GM03348 (cell line): ENCODE measurements at places on chromosomes 3 and 15.

- DNase-seq: no peak
Measured at GRCh38 chr3:52453496-52454249, at the start of gene TNNC1. TNNC1 (minus strand) TSS chr3:52454041; CDS start chr3:52454015, 26 bp downstream.

GRCh38 chr3:56711344-56711743 is 28.3 kb upstream of the TASOR start:
- no peak for DNase-seq

GRCh38 chr3:98705694-98706093 is 57.4 kb upstream of the ST3GAL6 start:
- no peak for DNase-seq

DNA sequence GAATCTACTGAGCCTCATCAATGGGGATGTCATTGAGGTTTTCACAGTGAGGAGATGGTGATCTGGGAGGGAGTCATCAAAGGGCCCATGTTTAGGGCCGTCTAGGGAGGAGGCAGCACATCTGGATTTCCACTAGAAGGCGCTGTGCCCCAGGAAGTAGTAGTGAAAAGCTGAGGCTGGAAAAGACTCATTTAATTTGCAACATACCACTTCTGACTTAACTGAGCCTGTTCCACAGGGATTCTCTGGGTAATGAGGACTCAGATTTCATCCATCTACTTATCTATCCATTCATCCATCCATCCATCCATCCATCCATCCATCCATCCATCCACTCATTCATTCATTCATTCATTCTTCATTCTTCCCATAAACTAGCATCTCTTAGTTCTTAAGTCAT is 17.4 kb upstream of the SHF start:
- peak; percentile 72 for DNase-seq

DNA sequence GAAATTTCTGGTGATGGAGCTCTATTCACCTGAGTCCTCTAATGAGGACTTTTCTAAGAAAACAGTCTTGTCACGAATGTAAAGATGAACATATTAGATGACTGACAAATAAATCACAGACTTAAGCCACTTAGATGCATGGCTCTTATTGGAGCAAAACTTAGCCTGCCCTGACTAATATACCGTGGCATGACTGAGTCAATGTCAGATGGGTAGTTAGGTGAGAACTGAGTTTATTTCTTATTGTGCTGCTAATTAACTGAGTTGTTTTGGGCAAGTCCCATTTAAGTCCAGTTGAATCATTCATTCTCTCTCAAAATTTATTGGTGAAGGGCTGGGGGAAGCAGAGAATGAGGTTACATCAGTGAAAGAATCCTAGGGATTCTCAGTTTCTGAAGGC is 459.8 kb downstream of the MCTP2 start:
- no peak for DNase-seq

DNA sequence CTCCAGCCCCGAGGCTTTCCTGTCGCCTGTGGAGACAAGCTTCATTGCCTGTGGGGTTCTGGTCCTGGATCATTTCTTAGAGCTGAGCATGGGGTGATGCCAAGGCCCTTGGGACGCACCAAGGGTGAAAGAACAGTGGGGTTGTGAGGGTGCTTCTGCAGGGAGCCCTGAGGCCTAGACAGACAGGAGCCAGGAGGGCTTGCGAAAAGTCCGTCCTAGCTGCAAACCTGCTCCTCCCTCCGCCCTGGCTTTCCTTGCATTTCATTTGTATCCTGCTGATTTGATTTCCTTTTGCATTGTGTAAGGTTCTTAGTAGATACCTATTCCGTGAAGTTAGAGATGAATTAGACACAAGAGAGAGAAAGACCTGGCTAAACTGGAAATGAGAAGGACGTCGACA is 286.9 kb upstream of the C2CD4B start:
- no peak for DNase-seq

- DNase-seq: no peak
Measured at GRCh38 chr3:177599326-177599725, 402.0 kb upstream of the TBL1XR1 start.

- no peak for DNase-seq
Measured at GRCh38 chr15:43887901-43888300, 61.1 kb downstream of the WDR76 start.

GRCh38 chr3:113953677-113954076 is 5.9 kb downstream of the ZDHHC23 start:
- no peak for DNase-seq

DNA sequence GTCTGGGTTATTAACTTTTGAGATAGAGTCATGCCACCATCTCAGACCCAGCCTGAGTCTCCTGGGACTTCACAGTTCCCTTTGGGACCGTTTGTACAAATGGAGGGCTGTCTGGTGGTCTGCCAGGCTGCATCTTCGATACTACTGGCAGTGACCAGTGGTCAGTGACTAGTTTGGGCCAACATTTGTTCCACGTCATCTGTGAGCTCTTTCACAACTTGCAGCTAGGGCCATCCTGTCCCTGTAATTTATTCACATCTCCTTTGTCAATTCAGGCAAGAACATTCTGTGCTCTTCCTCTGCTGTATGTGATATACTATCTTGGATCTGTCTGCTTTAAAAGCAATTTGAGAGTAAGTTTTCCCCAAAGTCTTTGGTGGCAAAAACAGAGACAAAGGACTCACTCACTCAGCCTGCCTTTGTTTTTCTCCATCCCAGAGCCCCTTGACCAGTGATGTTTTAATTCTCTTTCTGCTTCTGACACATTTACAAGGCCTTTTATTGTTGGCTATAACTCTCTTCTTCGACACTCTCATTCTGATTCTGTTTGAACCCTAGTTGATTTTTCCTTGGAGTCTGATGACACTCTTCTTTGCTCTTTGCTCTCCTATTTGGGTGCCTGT is 353.4 kb downstream of the EPHB1 start:
- DNase-seq: no peak

GRCh38 chr3:156509189-156510174 is 45.4 kb downstream of the SSR3 start:
- peak; percentile 78 for DNase-seq

DNA sequence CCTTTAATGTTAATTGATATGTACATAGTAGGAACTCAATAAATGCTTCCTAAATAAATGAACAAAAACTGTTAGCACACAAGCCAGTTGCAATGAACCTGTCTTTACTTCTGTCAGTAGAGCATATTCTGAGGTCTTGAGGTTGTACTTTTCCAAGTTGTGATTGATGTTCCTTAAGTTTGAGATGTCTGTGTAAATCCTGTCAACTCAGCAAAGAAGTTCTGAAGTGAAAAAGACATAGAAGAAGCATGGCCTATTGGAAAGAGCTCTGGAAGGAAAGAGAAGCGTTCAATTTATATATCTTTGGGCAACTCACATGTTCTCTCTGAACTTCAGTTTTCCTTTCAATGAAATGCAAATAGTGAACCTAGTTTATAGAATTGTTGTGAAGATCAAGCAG is 269.9 kb downstream of the AGBL1 start:
- DNase-seq: no peak

GRCh38 chr3:169659096-169659819 is 4.3 kb downstream of the MECOM start:
- DNase-seq: no peak

- peak; percentile 47 for DNase-seq
Measured at GRCh38 chr3:49362561-49362960, 4.4 kb upstream of the GPX1 start.

DNA sequence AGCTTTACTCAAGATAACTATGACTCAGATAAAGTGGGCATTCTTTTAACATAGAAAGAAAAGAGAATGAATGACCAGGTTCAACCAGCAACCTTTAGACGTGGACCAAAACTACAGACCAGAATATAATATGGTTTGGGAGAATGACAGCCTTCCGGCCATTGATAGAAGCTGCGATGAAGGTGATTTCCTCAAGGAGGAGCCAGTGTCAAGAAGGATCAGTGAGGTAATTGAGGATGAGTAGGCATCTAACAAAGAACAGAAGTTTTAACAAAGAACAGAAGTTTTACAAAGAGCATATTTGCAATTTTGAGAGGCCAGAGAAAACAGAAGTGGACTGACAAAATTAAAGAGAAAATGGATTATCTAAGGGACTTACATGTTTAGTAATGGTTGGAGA is 289.0 kb upstream of the AGTR1 start:
- no peak for DNase-seq

DNA sequence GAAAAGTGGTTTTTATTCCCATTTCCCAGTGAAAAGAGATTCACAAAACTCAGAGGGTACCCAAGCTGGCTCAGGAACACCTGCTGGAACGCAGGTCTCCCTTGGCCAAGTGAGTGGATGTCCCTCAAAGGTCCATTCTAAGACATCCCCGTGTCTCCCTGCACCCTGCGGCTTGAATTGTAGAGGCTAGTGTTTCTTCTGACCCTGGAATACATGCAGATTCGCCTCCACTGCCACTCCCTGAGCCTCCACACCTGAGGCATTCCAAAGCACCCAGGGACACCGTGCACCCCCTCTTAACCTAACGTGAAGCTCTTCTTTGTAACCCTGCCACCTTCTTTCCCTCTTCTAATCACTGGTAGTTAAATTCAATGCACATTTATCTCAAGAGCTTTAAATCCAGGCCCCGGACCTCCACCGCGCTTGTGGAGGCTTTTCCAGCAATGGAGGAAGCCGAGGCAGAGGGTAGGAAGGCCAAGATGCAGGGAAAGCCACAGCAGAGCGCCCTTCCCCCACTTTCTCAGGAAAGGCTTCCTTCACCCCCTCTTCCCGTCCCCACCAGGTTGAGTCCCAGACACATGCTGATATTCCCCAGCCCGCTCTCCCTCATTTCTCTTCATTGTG is 590 bp upstream of the ITGA11 start:
- no peak for DNase-seq

GRCh38 chr3:10648181-10648580 is 142.8 kb upstream of the ATP2B2 start:
- DNase-seq: no peak

- DNase-seq: no peak
Measured at GRCh38 chr15:48976444-48977088, 12.8 kb upstream of the SHC4 start.

GRCh38 chr15:84880007-84880406 is 4.5 kb upstream of the SLC28A1 start:
- DNase-seq: no peak
